ENCODE measurements at places on chromosomes 5 and 9. TPM values are rescaled to one million over a fixed set of nuclear protein-coding genes. Genes with fewer than 3 reads are reported as not detected.
A peak's percentile ranks its signal among the peaks of the same experiment; 100 is the strongest.

The PHAX gene
- total RNA-seq: 30.6 TPM

DNA sequence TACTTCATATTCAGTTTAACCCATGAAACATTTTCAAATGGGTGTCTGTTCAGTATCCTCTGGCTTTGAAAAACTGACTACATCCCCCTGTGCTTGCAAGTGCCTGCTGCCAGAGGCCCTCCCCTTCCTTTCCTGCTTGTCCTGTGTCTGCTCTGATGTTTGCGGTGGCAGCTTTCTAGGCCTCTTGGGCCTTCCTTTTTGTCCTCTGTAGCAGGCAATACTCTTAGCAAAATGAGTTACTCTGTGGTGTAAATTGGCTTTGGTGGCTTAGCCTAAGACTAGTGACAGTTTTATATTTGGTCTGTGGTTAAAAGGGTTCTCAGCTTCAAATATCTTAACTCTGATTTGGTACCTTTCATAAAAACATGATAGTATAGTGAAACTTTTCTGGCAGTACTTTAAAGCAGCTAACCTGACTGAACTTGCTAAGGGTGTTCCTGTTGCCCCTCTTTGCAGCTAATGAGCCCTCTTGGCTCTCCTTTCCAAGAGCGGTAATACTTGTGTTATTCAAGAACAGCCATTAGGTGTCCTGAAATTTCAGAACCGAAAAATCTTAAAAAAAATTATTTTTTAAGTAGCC lies 76.6 kb downstream of the GOLM1 start:
- no peak overlapping the region for H3K27ac ChIP-seq
- DNase-seq: no peak
- no peak overlapping the region for H3K4me3 ChIP-seq
- no peaks in the 10 kb centered on the region for H3K27me3 ChIP-seq
- no peaks in the 10 kb centered on the region for H3K4me1 ChIP-seq

DNA sequence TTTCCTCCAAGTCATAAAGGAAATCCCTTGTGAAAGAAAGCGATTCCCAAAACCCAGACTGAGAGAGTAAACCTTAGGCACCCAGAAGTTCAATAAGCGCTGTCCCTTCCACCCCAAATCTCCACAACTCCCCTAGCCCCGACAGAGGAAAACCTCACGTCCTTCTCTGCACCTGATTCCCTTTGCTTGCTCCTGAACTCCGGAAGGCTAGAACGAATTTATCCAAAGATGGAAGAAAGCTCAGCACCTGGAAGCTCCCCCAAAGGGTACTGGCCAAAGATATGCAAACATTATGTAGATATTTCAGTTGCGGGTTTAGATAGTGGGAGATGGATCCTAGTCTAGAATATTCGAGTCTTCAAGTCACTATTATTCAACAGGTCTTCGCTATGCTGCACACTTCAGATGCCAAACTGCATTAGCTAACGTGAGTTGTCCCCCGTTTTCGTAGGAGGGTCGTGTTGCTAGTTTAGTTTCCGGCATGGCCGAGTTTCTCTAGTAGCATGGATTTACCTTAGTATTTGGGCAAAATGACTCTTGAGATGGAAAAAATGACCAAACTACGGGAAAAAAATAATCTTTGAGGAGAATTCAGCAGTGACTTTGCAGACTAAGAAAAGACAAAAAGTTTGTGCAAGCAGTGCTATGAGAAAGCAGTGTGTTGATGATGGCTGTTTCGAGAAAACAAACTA lies 27.7 kb downstream of the NR2F1 start:
- H3K4me3 ChIP-seq: no peak overlapping the region
- no peak overlapping the region for H3K27ac ChIP-seq
- DNase-seq: no peak
- no peaks in the 10 kb centered on the region for H3K36me3 ChIP-seq

DNA sequence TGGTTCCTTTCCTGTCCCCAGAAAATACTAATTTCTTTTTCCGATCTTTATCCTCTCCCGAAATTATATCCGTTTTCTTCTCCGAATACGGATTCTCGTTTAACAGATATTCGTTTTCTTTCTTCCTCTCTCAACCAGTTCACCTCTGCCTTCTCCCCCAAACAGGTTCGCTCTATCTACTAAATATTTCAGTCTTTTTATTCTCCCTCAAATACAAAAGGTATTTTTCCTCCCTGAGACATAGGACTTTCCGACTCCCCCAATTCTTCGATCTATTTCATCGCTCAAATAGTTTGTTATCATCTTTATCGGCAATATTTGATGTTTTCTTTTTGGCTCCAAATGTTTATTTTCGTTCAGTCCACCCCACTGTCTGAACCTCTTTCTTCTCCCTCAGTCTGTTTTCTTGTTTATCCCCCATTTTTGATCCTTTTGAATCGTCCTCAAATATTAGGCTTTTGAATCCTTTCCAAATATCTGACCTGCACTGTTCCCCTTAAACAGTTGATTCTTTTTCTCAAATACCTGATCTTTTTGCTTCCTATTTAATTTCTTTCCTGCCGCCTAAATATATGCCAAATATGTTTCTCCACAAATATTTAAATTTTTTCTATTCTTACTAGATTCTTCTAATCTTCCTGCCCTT lies 4.4 kb downstream of the PITX1 start:
- H3K36me3 ChIP-seq: no peaks in the 10 kb centered on the region
- no peak for DNase-seq
- H3K4me3 ChIP-seq: no peak overlapping the region
- no peaks in the 10 kb centered on the region for H3K27me3 ChIP-seq

- H3K27me3 ChIP-seq: peaks cover 32% of the 10 kb centered on the region
- no peaks in the 10 kb centered on the region for H3K4me1 ChIP-seq
- no peaks in the 10 kb centered on the region for H3K36me3 ChIP-seq
- no peak overlapping the region for H3K4me3 ChIP-seq
These were observed 4.8 kb downstream of the TAF11L12 start for GRCh38 chr5:17614872-17615605.

- H3K36me3 ChIP-seq: no peaks in the 10 kb centered on the region
- no peaks in the 10 kb centered on the region for H3K27me3 ChIP-seq
- DNase-seq: no peak
- H3K4me3 ChIP-seq: no peak overlapping the region
- H3K27ac ChIP-seq: no peak overlapping the region
These were observed 39.9 kb downstream of the CRB2 start for GRCh38 chr9:123395689-123396511.

DNA sequence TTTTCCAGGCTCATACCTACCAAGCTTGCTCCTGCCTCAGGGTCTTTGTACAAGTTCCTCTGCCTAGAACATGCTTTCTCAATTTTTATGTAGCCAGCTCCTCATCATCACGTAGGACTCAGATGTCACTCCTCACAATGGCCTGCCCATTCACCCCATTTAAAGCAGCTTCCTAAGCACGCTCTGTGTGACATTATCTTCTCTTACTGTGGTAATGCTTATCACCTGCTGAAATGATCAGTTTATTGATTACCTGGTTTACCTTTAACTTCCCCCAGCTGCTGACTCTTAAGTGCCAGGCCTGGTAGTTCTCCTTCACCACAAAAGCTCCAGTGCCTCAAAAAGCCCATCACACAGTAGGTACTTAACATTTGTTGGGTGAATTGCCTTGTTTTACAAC lies 13.6 kb downstream of the FUBP3 start:
- no peak overlapping the region for H3K27ac ChIP-seq
- DNase-seq: no peak
- peaks cover 7% of the 10 kb centered on the region for H3K36me3 ChIP-seq
- H3K4me3 ChIP-seq: no peak overlapping the region
- H3K4me1 ChIP-seq: no peaks in the 10 kb centered on the region
- H3K27me3 ChIP-seq: no peaks in the 10 kb centered on the region

GRCh38 chr5:173869316-173869715 lies 18.8 kb upstream of the CPEB4 start:
- H3K27ac ChIP-seq: peak overlapping the region; percentile 84
- DNase-seq: no peak
- H3K36me3 ChIP-seq: no peaks in the 10 kb centered on the region
- no peaks in the 10 kb centered on the region for H3K27me3 ChIP-seq

GRCh38 chr5:54612711-54613110 lies 95.2 kb downstream of the SNX18 start:
- no peak for DNase-seq
- H3K27me3 ChIP-seq: no peaks in the 10 kb centered on the region
- H3K4me1 ChIP-seq: no peaks in the 10 kb centered on the region
- H3K36me3 ChIP-seq: no peaks in the 10 kb centered on the region
- no peak overlapping the region for H3K27ac ChIP-seq

- peaks cover 18% of the 10 kb centered on the region for H3K4me1 ChIP-seq
- H3K36me3 ChIP-seq: no peaks in the 10 kb centered on the region
- no peak overlapping the region for H3K4me3 ChIP-seq
- DNase-seq: peak; percentile 71
These were observed 98.6 kb upstream of the TLE1 start for GRCh38 chr9:81787747-81788632.

The MEF2C gene
- 2.5 TPM for total RNA-seq

- peaks cover 25% of the 10 kb centered on the region for H3K4me1 ChIP-seq
- no peaks in the 10 kb centered on the region for H3K36me3 ChIP-seq
- H3K4me3 ChIP-seq: no peak overlapping the region
- no peaks in the 10 kb centered on the region for H3K27me3 ChIP-seq
- DNase-seq: no peak
These were observed 165.5 kb downstream of the TSSK1B start for GRCh38 chr5:113269023-113269997.

DNA sequence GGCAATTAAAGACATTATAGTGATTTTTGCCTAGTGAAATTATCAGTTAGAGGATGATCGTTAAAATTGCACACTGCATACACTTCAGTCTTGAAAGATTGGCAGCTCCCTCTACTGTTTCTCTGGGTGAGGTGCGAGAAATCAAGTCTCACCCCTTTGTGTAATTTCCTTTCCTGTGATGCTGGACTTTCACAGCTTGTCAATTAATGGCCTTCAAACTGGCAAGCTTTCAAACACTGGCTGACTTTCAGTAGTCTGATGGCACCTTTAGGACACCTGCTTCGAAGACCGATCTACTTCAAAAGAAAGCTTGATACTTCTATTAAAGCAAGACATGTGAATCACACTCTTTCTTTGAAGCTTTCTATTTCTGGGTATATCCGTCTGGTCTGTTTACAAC lies 706.7 kb upstream of the PTPRD start:
- H3K4me3 ChIP-seq: no peak overlapping the region
- no peaks in the 10 kb centered on the region for H3K4me1 ChIP-seq
- no peaks in the 10 kb centered on the region for H3K27me3 ChIP-seq
- no peaks in the 10 kb centered on the region for H3K36me3 ChIP-seq
- DNase-seq: no peak

DNA sequence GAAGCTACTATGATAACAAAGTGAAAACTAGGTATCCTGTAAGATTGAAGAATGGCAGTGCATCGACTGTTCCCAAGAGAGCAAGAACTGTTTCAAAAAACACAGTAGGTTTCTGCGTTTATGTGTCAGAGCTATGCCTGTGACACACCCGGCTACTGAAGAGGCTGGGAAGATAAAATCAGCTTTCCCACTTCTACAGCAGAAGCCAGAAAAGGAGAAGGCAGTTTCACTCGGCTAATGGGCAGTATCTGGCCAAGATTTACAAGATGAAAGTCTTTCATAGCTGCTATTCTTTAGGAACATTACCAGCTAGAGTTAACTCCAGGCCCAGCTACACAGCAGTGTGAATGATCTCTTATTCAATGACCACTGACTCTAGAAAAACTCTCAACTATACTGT lies 195.2 kb downstream of the CTNND2 start:
- no peak for DNase-seq
- H3K4me1 ChIP-seq: no peaks in the 10 kb centered on the region
- H3K36me3 ChIP-seq: no peaks in the 10 kb centered on the region
- peaks cover 12% of the 10 kb centered on the region for H3K27me3 ChIP-seq
- no peak overlapping the region for H3K27ac ChIP-seq
- H3K4me3 ChIP-seq: no peak overlapping the region

- no peak overlapping the region for H3K4me3 ChIP-seq
- no peaks in the 10 kb centered on the region for H3K36me3 ChIP-seq
- no peak overlapping the region for H3K27ac ChIP-seq
- H3K27me3 ChIP-seq: no peaks in the 10 kb centered on the region
These were observed 52.7 kb downstream of the PIK3R1 start for GRCh38 chr5:68268101-68268851.

DNA sequence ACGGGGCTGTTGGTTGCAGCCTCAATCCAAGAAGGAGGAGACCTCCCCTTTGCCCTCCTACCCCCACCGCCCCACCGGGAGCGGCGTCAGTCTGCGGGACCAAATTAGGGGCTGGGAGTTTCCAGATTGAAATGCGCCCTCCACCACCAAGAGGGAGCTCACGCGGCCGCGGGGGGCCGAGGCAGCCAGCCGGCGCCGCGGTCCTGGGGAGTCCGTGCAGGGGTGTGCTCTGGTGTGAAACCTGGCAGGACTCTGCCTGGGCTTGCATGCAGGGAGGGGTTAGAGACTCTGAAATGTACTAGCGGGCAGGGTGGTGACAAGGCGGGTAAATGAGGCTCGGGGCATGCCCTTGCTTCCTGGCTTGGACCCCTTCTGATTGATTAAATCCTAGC lies 989 bp upstream of the FBN2 start:
- H3K27me3 ChIP-seq: no peaks in the 10 kb centered on the region
- no peak overlapping the region for H3K27ac ChIP-seq
- H3K4me3 ChIP-seq: no peak overlapping the region
- H3K36me3 ChIP-seq: no peaks in the 10 kb centered on the region
- DNase-seq: no peak

DNA sequence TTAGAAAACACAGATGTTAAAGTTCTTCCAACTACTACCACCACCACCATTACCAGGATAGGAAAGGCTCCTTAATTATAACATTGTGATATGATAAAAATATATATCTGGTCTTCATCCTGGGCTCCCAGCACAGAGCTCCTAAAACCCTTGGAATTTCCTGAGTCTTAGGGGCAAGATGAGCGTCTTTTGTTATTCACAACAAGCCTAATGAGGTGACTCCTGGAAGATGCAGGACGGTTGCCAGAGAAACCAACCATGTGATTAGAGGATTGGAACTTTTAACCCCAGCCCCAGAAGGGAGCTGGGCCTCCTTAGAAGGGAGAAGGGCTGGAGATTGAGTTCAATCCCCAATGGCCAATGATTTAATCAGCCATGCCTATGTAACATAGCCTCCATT lies 148.0 kb upstream of the ADRA1B start:
- no peak overlapping the region for H3K4me3 ChIP-seq
- no peaks in the 10 kb centered on the region for H3K4me1 ChIP-seq
- no peaks in the 10 kb centered on the region for H3K36me3 ChIP-seq
- no peak overlapping the region for H3K27ac ChIP-seq
- no peak for DNase-seq

GRCh38 chr5:93300945-93301344 lies 280.1 kb downstream of the NR2F1-AS1 start:
- DNase-seq: no peak
- H3K4me1 ChIP-seq: peaks cover 4% of the 10 kb centered on the region
- H3K27me3 ChIP-seq: no peaks in the 10 kb centered on the region
- H3K27ac ChIP-seq: no peak overlapping the region
- H3K36me3 ChIP-seq: no peaks in the 10 kb centered on the region
